ENCODE measurements at places on chromosomes 16 and 17.

DNA sequence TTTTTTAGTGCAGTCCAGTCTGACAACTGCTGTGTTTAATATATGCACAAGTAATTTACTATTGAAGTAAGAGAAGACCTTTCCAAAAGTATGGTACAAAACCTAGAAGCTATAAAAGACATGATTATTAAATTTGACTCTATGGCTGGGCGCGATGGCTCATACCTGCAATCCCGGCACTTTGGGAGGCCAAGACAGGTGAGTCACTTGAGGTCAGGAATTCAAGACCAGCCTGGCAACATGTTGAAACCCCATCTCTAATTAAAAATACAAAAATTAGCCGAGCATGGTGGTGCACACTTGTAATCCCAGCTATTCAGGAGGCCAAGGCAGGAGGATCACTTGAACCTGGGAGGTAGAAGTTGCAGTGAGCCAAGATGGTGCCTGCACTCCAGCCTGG lies 41.4 kb upstream of the VWA3A start:
- DNase-seq: no peak

GRCh38 chr17:42584880-42585279 lies 7.4 kb upstream of the PSMC3IP start:
- DNase-seq: no peak

GRCh38 chr17:50818921-50819657 lies 16.3 kb upstream of the WFIKKN2 start:
- DNase-seq: no peak

DNA sequence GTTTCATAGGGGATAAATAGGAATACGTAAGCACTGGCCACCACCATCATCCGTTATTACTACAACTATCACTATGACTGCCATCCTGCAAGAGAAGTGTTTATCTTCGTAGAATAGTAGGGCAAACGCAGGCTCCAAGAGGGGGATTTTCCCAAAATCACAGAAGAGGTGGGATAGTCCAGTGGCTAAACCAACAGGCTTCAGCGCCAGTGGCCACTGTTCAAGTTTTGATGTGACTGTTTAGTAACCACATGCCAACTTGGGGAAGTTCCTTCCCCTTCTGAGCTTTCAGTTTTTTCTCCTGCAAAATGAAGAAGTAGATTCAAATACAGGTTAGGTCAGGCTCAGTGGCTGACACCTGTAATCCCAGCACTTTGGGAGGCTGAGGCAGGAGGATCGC lies 60.7 kb upstream of the GRIN2A start:
- no peak for DNase-seq

GRCh38 chr16:17529982-17530760 lies 59.4 kb upstream of the XYLT1 start:
- DNase-seq: no peak

DNA sequence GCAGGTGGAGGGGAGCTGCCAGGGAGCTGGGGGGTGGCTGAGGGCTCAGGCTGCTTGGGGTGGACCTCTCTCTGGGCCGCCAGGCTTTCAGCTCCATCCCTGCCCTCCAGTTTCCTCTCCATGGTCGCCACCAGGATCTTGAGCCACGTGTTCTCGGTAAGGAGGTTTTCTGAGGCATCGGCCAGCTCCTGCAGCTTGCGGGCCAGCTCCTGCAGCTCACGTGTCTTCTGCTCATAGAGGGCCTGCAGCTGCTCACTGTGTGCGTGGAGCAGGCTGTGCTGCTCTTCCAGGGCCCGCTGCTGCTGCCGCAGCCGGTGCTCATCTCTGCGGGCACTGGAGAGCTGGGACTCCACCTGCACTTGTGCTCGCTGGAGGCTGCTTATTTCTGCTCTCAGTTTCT lies 11.0 kb downstream of the SNN start:
- no peak for DNase-seq
